ENCODE measurements at places on chromosomes 7 and 10. TPM values are rescaled to one million over a fixed set of nuclear protein-coding genes. Genes with fewer than 3 reads are reported as not detected.

ADAM8 gene
- 23.2 TPM for total RNA-seq

CRCP gene
- total RNA-seq: 39.8 TPM

HHEX gene
- 0.19 TPM for total RNA-seq

GPR146 gene
- total RNA-seq: 0.27 TPM

All from MCF 10A (cell line).